ENCODE measurements at places on chromosomes 1 and 21.

DNA sequence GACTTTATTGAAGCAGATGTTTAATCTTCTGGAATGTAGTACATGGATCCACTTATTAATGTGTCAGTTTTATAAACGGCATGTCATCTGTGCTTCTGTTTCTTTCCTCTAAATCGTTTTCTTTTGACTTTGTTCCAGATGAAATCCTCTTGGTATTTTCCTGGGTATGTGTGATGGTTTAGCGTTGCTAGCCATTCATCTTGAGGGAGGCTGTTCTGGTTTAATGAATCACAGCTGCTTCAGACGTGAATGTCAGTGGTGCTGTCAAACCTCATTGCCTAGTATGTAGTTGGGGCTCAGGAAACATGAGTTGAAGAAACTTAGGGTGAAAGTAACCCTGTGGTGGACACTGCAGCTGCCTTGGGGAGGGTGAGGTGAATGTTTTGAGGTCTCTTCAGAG, 33.2 kb downstream of the KCNK1 start:
- DNase-seq: no peak

DNA sequence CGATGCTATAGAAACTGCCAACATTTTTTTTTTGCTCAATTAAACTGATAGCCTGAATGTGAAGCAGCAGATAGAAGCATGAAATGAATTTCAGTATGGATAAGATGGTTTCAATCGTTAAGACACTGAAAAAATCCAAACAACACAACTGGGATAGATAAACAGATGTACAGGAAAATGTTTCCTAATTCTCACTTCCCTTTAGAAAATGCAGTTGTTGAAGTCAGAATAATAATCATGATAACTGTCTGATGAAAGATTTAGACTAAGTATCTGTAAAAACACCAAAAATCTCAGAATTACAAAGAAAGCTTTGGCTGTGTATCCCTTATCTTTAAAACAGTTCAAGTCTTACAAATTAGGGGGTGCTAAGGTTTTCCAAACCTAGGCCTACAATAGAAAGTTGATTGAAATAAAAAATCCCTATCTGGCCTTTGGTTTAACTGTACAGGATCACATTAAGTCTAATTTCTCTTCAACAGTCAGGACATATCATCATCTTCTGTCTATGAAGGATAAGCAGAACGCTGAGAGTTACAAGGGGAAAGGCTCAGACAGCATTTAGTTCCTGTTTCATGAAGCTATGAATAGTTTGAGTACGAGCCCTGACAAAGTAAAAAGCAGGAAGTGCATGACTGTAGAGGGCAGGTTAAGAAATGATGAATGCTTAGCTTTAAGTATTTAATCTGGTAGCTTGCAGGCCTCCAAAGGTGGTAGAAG, 203.2 kb downstream of the APP start:
- DNase-seq: no peak

DNA sequence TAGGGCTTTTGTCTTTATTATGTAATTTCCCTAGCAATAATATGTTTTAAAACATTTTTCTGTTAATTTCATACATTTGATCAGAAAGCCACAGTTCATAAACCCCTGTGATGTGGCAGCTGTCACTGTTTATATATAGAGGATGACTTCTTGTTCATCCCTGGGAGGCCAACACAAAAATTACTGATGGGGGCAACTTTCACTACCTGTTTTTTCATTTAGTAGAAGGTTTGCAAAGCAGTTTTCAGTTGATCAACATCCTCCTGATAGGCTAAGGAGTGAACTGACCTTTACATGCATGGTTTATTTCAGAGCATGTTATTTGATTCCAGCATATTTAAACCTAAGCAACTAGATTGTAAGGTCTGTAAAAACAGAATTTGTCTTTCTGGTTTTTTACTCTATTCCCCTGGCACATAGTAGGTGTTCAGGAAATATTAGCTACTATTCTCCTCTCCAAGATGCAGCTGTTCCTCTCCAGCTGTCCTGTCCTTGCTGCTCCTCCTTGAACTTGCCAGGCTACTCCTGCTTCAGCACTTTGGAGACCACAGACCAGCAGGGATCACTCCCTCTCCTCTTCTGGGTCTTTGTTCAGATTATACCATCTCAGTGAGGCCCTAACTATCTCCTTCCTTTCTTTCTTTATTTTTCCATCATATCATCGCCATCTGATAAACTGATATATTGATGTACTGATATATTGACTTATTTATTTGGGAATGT, 54.7 kb downstream of the ROR1 start:
- no peak for DNase-seq

DNA sequence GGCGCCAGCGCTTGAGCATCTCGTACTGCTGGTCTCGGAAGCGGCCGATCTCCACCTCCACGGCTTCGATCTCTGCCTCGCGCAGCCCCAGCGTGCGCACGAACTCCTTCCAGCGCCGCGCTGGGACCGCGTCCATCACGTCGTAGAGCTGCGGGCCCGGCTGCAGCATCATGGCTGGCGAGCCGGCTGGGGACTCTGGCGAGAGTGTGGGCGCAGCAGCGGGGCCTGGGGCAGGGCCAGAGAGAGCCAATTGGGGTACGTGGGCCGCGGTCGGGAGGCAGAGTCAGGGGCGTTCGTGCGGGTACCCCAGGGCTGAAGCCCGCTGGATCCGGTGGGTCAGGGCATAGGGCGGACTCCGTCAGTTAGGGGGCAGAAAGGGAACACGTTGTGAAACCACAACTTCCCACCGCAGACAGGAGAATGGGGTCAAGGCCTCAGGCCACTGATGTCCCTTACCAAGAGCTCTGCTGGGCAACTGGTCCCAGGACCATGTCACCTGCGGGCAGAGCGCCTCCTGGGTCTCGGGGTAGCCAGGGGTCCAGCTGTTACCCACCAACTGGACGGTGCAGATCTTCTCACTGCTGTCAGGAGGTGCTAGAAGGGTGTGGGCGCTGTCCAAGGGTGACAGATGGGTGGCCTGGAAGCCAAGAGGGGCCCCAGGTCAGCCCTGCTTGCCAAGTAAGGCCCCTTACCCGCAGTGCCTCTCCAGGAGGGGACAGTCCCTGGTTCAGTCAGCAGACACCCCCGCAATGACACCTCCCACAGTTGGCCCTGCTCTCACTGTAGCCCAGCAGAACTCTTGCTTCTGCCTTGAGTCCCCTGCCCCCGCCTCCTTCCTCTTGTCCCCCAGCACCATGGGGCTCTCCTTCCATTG, 4.2 kb downstream of the TNFRSF25 start:
- no peak for DNase-seq

DNA sequence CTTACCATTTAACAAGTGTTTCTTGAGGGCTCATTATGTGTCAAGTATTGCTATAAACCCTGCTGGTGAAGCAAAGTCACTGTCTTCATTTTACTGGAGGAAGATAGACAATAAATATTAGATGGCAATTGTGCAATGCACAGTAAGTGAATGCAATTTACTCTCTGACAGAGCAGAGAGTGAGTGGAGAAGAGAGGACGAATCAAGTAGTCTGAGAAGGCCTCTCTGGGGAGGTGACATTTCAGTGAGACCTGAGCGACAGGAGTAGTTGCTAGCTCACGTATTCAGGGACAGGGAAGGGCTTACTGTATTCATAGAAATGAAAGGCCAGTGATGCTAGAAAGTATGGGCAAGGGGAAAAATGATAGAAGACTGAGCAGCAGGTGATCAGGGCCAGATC, 1.2 kb upstream of the NMNAT2 start:
- no peak for DNase-seq

DNA sequence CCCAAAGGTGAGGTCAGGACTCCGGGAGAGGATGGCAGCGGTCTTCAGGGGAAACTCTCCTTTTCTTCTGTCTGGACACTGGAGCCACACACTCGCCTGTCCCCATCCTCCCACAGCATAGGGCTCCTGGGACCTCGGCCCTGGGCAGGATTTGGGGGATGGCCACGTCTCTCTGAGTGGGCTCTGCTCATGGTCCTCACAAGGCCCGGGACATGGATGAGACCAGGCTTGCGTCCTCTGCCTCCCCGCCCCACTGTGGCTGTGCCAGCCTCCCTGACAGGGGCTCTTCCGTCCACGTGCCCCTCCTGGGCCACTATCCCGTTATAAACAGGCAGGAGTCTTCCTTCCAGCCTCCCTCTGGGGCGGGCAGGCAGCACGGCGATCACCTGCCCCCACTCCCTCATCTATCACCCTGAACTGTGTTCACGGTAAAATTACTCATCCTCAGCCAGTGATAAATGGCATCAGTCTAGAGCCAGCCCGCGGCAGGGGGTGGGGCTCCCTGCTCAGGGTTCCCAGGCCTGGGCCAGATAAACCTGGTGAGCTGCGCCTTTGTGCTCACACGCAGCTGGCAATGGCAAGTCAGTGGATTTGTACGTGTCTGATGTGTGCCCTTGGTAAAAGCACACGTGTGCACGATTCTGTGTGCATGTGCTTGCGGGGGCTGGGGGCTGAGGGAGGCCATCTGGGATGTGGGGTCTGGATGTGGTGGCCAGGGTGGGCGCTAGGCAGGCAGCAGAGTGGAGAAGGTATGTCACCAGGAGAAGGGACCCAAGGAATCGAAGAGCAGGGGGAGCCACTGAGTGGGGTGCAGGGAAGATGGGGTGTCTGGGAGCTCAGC, 12.6 kb upstream of the SAMD11 start:
- DNase-seq: no peak

GRCh38 chr1:44305962-44306422, 49.1 kb downstream of the ERI3 start:
- no peak for DNase-seq

- DNase-seq: no peak
These were observed 257.0 kb downstream of the HHIPL2 start for GRCh38 chr1:222290866-222291265.

GRCh38 chr1:50969611-50970508, at the start of gene CDKN2C:
TSS of gene CDKN2C (plus strand) at chr1:50970245. CDS start at chr1:50970369, 124 bp downstream.
- DNase-seq: peak; percentile 24

- no peak for DNase-seq
These were observed 62.9 kb downstream of the MDM4 start for GRCh38 chr1:204578867-204579664.

DNA sequence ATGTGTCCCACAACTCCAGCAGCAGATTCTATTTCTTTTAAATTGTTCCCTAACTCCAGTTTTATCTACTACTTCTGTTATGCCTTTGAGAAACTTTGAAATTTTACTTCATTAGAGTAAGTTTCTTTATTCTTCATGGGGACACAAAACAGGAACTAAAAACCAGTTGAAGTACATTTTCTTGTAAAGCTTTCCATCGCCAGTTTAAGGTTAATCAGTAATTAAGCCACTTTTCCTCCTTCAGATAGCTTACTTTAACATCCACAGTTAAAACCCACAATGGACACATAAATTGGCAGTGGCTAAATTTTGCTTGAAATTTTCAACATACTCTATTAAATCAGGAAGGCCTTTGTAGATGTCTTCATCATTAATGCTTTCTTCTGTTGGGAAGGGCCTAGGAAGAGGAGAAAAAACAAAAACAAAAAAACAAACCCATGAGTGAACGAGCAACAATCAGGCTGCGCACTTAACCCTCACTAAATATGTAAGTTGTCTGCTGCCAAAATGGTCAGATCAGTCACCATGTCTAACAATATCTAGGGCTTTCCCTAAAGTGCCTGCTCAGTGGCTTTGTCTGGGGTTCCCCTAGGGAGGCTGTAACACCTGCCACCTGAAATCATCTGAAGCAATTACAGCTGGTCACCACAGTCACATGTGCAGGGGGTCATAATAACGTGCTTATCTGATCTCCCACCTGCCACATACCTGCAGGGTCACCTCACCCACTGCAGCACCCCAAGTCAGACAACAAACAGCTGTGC, 187.9 kb downstream of the VAV3 start:
- no peak for DNase-seq

GRCh38 chr1:145716641-145717345, 2.5 kb upstream of the CD160 start:
- no peak for DNase-seq

DNA sequence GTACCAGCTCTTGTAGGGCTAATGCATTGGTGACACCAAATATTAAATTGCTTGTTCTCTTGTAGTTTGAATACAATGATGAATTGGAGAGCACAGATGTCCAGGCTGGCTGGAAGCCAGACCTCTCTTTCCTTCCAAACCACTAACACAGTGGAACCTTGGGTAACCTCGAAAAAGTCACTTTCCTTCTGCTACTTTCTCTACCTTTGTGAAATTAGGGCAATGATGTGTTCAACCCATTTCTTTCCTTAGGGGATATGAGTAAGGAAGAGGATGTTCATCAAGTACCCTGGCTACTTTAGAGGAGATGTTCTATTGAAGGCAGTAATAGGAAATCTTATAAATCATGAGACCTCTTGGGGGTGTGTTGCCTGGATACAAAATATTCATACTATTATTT, 55.7 kb downstream of the XCL2 start:
- no peak for DNase-seq

- DNase-seq: no peak
These were observed 40.4 kb downstream of the PHC2 start for GRCh38 chr1:33390542-33390941.

GRCh38 chr1:40794974-40795715, 11.6 kb downstream of the KCNQ4 start:
- no peak for DNase-seq

GRCh38 chr1:85278853-85279314, 2.5 kb upstream of the BCL10 start:
- DNase-seq: peak; percentile 39

DNA sequence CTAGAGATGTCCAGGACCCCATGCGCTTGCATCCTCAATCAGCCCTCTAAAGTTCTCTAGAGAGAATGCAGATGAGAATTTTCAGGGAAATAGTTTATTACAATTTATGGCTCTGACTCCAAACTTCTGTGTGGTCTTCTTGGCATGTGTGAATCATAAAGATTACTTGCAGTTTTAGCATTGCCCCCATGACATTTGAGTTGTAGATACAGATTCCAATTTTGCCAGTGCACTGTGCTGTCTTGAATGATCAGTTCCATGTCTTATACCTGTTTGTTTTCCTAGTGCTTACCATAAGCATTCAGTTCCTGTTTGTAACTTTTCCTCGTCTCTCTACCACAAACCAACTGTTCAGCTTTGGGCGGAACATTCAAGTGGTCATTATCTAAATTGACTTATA, 4.8 kb downstream of the KRTAP21-3 start:
- no peak for DNase-seq

DNA sequence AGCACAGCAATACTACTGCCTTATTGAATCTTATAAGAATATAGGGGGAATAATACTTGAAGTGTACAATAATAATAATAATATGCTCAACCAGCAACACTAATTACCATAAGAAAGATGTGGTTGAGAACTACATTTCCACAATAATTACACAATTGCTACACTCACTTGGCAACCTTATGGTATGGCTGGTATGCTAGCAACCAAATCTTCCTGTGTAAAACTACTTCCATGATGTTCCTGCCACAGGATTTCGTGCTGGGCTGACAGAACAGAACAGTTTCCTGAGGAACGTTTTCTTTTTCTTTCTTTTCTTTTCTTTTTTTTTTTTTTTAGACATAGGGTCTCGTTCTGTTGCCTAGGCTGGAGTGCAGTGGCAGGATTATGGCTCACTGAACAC, 50.6 kb downstream of the KIF26B start:
- DNase-seq: no peak

DNA sequence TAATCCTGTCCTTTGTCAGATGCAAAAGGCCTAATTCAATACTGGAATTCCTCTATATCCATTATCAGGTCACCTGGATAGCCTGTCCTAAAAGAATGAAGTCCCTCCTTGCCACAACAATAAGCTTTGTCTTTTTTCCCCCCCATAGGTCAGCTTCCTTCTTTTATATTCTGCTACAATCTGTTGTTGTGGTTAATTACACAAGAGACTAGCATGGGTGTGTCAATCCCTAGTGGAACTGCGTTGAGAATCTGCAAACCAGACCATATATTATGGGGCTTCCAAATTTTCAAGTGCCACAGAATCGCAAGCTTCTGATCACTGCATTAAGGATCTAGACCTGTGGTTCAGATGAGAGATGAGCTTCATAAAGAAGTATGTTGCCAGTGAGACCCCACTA, 349.6 kb downstream of the SMYD3 start:
- DNase-seq: no peak

Measured in stimulated activated CD4-positive, alpha-beta T cell treated with anti-CD3 and anti-CD28 coated beads, Interleukin-1b, Interleukin-23, amount 100 ng/mL, for 4 hours (primary cell).